Right cardiac atrium (tissue), 5 donors: ENCODE measurements at places on chromosomes 4 and X. TPM values are rescaled to one million over a fixed set of nuclear protein-coding genes. Genes with fewer than 3 reads are reported as not detected.

AADAT gene
- polyA plus RNA-seq, result 1.5 TPM

BMP3 gene
- 0.02 TPM for polyA plus RNA-seq

TKTL2 gene
- not detected for polyA plus RNA-seq

ZFP42 gene
- polyA plus RNA-seq, result not detected

SSX4B gene
- polyA plus RNA-seq, result not detected
